ENCODE measurements at places on chromosomes 3 and 15.

- peak; percentile 84 for DNase-seq
These were observed 113.9 kb downstream of the OXNAD1 start for GRCh38 chr3:16378920-16379319.

DNA sequence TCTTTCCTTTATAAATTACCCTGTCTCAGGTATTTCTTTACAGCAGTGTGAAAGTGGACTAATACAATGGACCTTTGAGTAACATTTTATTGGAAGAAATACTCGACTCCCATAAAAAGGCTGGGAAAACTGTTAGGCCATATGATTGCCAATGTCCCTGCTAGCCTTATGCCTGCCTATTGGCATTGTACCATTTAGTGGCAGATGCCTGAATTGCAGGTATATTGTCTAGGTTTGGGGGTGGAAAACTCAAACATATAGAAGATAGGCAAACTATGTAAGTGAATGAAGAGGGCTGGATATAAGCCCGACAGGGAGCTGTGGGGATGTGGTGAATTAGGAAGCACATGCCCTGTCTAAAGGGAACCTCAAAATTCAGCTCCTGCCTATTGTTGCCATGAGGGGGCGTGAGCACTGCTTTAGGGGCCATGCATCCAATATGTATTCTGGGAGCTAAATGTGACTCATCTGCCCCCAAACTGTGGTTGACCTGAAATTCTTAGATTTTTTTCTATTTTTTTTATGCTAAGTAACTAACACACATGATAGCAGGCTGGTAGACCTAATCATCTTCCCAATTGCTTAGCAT, 65.2 kb upstream of the TRA2B start:
- peak; percentile 32 for DNase-seq

DNA sequence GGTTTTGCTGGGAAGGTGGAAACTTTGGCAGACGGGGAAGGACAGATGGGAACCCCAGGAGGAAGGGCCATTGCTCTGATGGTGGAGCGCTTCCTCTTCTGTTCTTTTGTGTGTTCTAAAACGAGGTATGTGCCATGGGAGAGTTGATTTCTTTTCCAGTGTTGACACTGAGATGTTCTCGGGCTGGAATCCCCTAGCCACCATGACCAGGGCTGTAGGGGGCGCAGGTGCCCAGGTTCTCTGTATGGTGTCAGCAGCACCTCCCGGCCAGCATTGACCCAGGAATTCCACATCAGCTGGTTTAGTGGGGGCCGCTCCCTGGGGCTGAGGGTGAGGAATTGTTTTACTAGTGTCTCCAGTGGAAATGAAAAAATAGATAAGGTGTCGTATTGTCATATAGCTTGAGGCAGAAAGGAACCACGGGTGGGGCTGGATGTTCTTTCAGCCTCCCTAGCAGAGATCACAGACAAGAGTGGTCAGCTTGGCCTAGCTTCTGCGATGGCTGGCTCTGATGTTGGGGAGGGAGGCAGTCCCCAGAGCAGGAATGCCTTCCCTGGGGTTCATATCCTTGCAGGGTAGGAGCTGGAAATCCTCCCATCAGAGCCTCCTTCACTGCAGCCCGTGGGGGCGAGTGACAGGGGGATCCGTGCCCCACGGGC, 34.2 kb upstream of the ACAD9 start:
- peak; percentile 18 for DNase-seq

DNA sequence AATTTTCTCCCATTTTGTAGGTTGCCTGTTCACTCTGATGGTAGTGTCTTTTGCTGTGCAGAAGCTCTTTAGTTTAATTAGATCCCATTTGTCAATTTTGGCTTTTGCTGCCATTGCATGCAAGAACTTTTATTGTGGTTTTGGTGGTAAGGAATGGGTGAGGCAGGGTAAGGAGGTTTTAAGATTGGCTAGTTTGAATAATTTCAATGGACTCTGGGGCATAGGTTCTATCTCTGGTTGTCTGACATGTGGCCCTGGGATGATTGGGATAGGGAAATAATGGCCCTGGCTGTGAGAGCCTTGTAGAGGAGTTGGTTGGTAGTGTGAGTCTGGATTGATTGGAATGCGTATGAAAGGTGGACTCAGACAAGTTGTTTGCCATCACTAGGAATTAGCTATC, 38.0 kb downstream of the SEC22A start:
- DNase-seq, result no peak

- DNase-seq, result peak; percentile 92
These were observed 619.0 kb downstream of the MECOM start for GRCh38 chr3:169044331-169045113.

DNA sequence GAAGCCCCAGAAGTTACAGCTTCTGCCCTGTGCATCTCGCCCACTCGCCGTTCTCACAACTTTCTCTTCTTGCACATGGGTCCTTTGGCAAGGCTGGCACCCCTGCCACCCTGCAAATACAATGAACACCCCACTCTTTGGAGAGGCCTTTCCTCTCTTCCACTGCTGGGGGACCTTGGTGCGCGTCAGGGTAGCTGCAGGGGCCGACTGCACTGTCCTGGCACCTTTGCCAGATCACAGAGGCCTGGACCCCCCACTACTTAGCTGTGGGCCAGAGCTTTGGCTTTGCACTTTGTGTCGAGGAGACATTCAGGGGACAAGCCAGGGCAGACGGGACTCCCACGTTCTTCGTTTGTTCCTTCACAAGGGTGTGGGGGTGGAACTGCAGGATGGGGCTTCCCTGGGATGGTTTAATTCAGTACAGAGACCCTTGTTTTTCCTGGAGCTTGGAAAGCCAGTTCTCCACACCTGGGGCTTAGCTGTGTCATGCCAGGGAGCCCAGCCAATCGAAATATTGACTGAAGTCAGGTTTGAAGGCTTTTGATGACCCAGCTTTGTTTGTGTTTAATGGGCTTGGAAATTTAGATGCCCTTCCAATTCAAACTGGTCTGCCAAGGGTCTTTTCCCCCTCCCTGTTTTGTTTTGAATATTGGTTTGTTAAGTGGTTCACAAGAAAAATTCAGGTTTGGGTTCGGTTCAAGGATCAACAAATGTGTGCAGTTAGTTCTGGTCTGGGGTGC, 256.1 kb upstream of the TLE3 start:
- no peak for DNase-seq

DNA sequence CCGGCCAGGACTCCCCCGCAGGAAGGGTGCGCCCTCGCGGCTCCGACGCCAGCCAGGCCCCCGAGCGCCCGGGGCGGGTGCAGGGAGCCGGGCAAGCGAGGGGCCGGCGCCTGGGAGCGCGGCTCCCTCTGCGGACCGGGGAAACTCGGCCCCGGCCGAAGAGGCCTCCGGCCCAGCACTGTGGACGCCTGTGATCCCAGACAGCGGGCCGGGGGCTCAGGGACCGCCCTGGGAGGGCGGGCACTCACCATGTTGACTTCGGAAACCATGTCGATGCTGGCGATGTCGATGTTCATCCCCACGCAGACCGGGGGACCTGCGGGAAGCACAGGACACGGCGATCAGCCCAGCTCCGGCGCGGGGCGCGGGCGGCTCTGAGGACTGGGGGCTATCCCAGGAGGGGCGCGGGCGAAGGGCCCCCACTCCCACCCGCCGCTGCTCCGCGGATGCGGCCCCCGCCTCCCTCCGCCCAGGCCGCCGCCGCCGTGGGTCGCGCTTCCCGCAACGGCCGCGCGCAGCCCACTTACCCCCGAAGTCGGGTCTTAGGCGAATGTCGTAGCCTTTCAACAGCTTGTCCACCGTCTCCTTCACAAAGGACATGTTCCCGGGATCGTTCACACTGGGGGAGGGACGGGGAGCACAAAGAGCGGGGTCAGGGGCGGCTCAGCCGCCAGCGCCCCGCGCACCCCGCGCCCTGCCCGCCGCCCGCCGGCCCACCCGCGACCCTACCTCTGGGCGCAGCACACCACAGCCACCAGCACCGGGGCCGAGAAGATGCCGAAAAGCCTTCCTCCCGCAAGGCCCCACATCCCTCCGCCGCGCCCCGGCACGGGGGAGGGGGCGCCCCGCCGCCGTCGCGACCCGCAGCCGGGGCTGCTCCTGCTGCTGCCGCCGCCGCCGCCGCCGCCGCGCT, at the start of gene GABRB3:
GABRB3 (minus strand) TSS at position 913 of the 913 bp plus-strand sequence.
- DNase-seq, result no peak

- no peak for DNase-seq
These were observed 15.5 kb downstream of the GRM2 start for GRCh38 chr3:51722362-51722761.

DNA sequence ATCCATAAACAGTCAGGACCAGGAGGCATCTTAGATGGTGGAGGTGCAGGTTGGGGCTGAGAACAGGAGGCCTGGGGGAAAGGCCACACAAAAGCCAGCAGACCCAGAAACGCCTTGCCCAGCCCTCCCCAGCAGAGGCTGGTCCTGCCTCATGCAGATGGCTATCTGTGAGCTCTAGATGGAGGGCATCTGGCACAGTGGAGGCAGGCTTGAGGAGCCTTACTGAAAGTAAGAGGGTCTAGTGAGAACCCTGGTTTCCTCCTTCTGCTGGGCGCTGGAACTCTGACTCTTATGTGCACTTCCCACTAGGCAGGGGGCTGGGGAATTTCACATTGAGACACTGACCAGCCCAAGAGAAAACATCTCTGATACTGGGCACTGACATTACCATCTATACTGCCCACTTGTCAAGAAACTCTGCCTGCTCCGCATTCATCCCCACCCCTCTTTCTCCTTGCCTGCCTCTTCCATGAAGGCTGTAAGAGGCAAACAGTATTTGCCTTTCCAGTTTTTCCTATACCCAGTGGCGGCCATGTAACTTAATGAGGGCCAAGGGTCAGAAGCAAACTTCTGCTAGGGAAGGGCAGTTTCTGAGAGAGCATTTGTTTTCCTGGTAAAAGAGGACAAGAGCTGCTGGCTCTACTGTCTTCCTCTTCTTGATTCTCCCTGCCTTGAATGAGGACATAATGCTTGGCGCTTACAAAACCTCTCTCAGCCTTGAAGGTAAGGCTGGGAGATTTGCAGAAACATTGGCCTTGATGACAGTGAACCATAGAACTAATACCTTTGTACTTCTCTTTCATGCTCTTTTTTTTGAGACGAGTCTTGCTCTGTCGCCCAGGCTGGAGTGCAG, 4.4 kb upstream of the SCN5A start:
- no peak for DNase-seq

DNA sequence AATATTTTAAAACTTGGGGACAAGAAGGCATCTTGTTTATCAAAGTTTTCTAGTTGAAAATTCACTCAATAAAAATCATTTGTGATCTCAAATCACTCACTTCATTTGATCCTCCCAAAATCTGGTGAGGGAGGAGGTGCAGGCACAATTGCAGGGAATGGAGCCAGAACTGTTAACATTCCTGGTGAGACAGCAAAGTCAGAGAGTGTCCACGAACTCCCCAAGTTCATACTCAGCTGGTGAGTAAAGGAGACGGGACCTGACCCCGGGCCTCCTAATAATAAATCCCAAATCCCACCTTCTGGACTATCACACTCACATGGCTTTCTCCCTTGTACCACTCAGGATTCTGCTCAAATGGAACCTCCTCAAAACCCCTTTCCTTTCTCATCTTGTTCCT, 252.3 kb upstream of the LRTM1 start:
- DNase-seq, result peak; percentile 80

- DNase-seq, result peak; percentile 51
These were observed 73.0 kb downstream of the KLF13 start for GRCh38 chr15:31399544-31400171.

DNA sequence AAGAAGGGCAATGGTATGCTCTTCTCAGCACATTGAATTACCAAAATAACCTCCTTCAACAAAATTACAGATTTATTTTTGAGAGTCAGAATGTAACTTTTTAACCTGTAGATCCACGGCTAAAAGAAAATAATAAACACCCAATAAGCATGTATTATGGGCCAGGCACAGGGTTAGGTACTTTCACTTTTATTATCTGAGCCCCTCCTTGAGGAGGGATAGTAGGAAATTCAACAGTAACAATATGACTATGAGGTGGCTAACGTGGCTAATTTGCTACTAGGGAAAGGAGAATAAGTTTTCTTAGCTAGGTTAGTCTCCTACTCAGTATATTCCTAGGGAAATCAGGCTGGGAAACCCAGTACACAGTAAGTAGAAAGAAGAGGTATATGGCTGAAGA, 306.9 kb downstream of the GAP43 start:
- DNase-seq, result no peak

GRCh38 chr3:127214975-127215374, 22.0 kb downstream of the PRR23E start:
- DNase-seq, result peak; percentile 23

- DNase-seq, result no peak
These were observed 15.3 kb upstream of the KBTBD12 start for GRCh38 chr3:127899766-127900165.

DNA sequence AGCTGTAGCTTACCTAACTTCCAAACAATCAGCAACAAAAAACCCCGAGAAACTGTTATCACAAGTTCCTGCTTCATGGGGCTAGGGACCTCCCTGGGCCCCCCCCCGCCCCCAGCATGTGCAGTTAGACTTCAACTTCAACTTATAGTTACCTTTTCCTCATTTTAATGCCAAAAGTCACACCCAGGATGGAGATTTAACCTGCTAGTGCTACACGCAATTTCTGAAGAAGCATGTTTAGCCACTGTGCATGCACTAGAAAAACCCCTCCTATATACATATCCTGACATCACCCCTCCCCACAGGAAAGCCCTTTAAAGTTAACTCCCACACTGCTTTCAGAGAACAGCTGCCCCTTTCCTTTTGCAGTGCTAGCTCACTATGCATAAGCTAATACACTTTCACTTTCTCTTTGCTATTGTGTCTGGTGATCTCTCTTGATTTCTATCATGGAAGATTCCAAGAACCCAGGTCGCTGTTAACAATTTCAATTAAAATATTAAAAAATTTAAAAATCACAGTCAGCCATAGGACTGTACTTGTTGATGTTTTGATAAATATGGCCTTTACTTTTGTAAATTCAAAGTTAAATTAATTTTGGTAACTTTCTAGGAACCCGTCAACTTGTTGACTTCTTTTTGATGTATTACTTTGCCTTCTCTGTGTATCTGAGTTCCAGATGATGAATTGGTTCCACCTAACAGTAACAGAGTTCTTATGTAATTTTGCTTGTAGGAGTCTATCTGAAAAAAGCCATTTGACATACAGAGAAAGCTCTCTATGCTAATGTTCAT, 75.2 kb upstream of the ACAD9 start:
- peak; percentile 47 for DNase-seq

- DNase-seq, result no peak
These were observed 145.5 kb downstream of the SMAD6 start for GRCh38 chr15:66847565-66847991.

DNA sequence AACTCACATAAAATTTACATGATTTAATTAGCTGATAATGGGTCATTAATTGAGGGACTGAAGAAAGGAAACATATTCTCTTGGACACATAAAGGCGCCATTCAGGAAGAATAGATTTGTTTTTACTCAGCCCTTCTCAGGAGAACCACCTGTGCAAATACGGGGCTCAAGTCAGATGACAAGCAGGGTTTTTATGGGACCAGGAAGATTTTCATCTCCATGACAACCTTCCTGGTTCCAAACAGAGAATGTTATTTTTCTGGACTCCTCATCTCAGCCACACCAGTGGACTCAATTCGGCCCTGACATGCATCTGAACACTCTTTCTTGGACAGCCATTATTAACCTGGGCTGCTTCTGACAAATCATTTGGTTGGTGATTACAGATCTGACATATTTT, 120.5 kb downstream of the PDZRN3 start:
- no peak for DNase-seq

GRCh38 chr15:97691078-97691477, 269.4 kb upstream of the ARRDC4 start:
- DNase-seq, result no peak

- DNase-seq, result no peak
These were observed 21.7 kb downstream of the DZIP1L start for GRCh38 chr3:138093721-138094120.

GRCh38 chr15:98002866-98003265, 42.4 kb downstream of the ARRDC4 start:
- no peak for DNase-seq

Measured in GM23248 (cell line).